AG08396 (cell line): ENCODE measurements at places on chromosomes 5 and 9.

DNA sequence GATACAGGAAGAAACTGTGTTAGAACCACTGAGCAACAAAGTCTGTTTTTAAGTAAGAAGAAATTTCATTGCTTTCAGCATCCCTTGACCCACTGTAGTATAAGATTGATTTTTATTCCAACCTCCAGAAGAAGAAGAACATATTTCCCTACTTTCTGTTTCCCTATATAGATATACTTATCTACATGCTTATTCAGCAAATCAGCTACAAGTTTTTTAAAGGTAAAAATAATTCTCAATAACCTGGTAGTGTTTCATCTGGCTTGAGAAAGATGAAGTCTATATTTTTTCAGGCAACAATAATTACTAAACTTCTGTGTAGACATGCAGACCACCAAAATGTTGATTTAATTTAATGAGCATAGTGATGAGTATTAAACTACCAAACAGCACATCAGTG lies 201.0 kb downstream of the OSTF1 start:
- DNase-seq = no peak

- no peak for DNase-seq
Observed at GRCh38 chr5:11518676-11519075, 385.6 kb downstream of the CTNND2 start.

- DNase-seq = no peak
Observed at GRCh38 chr9:81211741-81212140, 477.6 kb downstream of the TLE1 start.

- peak; percentile 25 for DNase-seq
Observed at GRCh38 chr5:126124706-126125345, 298.4 kb upstream of the GRAMD2B start.

DNA sequence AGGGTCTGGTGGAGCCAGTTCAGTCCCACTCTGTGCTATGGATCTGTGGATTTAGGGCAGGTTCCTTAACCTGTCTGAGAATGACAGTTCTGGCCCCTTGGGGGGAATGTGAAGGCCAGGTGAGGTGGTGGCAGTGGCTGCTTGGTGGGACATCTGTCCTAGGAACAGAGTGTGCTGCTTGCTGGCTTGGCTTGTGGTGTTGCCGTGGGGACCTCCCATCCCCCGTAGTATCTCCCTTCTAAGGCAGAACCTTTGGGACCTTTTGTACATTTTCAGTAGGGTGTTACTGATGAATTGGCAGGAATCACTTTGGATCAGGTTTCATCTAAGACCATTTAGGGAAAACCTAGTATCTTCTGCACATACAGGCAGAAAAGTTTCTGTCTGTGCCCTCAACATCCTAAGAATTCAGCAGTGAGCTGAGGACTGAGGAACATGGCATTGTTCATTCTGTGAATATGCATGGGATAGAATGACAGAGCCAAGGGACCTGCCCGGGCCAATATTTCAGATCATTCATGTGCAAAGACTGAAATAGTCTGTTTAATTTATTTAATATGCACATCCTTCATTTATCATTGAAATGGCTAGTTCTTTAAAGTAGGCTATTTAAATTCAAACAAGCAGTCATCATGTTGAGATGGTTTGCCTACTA lies 64.6 kb downstream of the WNK2 start:
- no peak for DNase-seq

DNA sequence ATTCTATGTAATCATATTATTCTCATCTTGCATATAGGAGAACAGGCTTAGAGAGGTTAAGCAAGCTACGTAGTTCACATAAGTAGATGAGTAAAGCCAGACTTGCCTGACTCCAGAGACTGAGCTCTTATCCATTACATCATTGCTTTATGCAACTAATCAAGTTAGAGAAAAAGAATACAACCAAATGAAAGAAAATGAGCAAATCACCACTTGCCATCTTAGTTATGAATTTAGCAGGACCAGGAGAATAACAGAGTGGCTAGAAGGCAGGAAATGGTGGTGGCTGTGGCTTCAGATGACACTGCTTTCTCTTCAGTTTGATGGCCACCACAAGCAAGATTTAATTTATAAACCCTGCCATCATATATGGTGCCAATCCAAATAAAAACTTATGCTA lies 26.6 kb downstream of the POC5 start:
- no peak for DNase-seq

DNA sequence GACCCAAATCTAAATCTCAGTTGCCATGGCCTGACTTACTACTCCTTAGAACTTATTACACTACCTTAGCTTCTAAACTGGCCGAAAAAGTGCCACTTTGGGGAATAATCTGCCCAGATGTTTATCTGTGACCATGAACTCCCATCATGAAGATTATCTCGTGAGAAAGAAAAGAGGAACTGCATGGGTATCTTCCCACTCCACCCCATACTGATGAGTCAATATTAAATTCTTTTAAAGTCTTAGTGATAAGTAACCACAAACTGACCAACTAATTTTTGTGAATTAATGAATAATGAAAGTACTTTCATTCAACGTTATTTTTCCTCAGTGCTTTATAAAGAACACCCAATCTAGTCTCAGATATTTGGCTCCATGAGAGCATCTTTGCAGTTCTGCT lies 493.5 kb downstream of the EBF1 start:
- DNase-seq = no peak

GRCh38 chr9:114723931-114724330 lies 41.9 kb upstream of the TEX48 start:
- peak; percentile 29 for DNase-seq

GRCh38 chr9:114560956-114561355 lies 26.6 kb upstream of the ATP6V1G1 start:
- no peak for DNase-seq

GRCh38 chr9:6965566-6965965 lies 207.8 kb downstream of the KDM4C start:
- DNase-seq = no peak

GRCh38 chr5:7676455-7676854 lies 174.5 kb downstream of the CFAP90 start:
- no peak for DNase-seq

DNA sequence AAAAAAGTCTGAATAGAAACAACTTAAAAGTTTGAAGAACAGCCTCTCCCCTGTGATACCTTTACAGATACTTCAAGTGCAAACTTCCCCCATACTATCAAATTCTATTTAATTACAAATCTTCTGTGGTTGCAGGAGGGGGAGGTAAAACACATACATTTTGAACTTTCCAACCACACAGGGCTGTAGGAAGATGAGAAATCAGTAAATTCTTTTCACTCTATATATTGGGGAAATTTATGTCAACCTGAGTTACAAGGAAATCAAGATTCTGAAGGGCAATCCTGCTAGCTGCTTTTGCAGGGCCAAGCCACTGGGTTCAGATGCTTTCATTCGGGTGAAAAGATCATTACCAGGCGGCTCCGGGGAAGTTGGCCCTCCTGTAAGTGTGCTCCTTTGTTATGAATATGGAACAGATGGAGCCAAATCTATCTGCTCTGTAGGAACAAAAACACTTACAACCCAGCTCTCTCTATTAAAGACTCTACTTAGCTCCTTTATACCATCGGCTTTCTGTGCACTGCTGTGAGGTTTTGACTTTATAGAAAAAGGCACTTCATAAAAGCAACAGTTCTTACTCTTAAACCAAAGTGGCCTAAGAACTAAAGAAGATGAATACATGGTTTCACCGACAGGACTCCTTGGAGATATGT lies 269.1 kb downstream of the EFNA5 start:
- DNase-seq = no peak

- DNase-seq = no peak
Observed at GRCh38 chr5:88646866-88647265, 236.1 kb downstream of the MEF2C start.

GRCh38 chr9:72299017-72299603 lies 65.9 kb downstream of the ZFAND5 start:
- DNase-seq = no peak

- DNase-seq = no peak
Observed at GRCh38 chr5:25618821-25619220, 974.0 kb upstream of the CDH10 start.

DNA sequence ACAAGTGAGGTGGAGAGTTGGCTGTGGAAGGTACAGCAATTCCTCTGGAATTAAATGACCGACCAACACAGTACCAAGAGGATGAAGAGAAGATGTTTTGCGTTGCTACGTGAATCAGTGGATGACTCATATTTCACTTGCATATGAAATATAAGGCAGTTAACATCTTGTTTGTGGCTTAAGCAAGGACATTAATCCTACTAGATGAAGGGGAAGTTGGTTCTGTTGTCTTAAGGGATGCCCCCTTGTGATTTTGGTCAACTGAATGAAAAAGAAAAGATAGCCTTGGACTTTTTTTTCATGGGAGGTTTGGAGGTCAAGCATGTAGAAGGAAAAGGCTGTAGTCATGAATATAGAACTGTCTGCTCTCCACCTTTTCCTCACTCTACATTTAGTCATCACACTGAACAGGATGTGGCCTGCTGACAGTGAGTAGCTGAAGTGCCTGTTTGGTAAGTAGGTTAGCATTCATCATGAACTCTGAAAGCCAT lies 33.9 kb downstream of the VLDLR start:
- DNase-seq = peak; percentile 73

DNA sequence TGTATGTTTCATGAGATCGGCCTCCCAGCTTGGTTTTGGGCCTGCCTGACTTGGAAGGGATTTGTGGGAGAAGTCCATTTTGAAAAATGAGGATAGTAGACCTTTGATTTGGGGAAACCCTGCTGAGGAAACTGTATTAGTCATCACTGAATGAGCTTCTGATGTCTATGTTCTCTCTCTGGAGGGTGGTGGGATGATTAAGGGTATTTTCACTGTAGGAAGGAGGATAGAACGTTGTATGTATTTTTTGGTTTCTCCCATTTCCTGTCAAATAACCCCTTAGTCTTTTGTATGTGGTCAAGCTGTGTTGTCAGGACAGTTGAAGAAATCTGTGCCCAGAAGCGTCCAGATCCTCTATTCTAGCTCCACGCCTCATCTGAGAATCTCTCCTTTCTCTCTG lies 151.9 kb downstream of the INSYN2B start:
- DNase-seq = no peak

DNA sequence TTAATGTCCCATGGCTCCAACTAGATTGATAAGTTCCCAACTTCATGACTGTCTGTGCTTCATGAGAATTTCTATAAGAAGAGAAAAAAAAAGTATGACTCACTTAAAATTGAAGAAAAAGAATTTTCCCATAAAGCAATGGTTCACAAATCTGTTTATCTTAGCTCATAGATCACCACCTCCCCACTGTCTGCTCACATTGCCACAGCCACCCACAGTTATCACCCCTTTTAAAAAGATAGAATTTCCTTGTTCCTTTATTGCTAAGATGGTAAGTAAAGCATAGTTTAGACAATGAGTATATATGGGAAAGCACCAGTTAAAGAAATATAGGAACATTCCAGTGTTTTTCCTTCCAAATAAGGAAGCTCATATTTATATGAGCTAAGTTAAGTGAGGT lies 67.1 kb downstream of the ALDH7A1 start:
- no peak for DNase-seq

DNA sequence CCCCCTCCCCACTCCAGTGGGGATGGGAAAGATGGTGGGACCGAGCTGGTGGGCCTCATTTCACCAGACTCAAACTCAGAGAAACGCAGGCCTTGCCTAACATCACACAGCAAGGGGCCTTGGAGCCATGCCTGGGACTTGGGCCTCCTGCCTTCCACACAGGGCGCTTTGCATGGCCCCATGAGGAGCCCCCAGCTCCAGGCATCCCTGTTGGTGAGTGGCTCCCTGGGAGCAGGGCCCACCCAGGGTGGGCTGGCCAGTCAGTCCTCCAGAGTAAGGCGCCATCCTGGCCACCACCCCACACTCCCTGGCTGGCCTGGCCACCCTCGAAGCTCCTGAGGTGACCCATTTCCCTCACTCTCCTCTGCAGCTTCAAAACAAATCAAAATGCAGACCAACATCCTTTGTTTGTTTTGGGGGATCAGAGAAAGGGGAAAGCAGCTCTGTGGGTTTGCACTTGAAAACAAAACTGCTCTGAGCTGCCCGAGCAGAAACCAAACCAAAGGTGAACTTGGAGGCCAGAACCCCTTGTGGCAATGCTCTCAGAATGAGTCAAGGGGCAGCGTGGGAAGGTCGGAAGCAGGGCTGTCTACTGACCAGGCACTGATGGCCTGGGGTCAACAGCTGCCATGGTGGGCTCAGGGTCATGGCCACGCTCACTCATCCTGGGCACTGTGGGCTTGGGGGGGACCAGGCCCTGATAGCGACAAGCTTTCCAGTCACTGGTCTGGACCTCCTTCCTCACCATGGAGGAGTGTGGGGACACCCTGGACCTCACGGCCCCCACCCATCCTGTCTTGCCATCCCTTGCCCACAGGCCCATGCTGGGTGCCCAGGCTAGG lies 37.0 kb upstream of the VDAC1 start:
- no peak for DNase-seq

GRCh38 chr9:20300430-20301115 lies 321.7 kb downstream of the MLLT3 start:
- DNase-seq = no peak

- DNase-seq = no peak
Observed at GRCh38 chr9:95780751-95781150, 94.7 kb upstream of the ERCC6L2 start.

DNA sequence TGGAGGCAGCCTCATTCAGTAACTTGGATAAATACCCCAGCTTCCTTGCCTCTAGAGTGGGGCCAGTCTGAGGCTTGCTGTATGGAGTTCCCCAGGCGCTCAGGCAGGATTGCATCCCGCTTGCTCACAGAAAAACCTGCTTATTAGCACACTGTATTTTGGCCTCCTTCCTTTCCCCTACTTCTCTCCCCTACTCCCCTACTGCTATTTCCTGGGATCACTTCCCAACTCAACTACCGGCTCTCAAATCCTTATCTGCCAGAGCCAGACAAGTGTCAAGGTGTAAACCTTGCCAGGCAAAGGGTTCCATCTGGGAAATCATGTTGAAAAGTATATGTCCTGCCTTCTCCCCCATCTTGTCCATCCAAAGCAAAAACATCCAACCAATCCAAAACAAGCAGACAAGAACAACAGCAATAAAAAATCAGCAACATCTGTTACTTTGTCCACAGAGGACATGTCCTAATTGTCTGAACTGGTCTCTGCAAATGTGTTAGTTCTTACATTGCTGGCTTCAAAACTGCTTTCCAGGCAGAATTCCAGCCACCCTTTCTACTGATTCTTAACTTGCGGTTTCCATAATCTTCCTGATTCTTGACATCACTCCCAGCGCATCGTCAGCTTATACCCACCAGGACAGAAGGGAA lies 164.1 kb upstream of the SEMA6A start:
- DNase-seq = no peak

DNA sequence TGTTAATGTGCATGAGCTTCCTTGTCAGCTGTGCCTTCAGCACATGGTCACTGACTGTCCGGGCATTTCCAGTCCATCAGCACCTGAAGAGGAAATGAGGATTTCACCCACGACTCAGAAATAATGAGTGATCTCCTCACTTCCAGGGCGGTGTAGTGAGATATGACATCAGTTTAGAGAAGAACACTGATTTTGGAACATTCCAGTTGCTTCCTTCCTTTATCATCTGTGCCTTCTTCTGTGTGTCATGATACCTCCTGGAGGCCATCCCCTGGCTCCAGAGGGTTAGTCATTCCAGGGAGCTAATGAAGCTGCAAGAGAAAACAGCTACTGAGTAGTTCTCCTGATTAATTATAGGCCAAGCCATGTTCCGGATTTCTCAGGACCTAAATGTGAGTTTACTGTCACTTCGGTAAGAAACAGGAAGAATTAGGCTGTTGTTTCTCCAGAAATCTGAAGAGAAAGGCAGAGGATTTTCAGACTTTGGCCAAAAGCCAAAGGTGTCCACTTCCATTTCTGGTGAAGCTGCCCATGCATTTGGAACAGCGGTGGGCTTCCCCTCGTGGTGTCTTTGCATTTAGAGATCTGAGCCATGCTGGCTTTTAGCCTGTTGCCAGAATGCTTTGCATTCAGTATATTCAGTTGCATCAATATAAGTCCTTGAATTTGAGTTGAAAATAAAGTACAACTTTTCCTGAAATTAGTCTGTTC lies 161.3 kb upstream of the OTULINL start:
- DNase-seq = no peak

GRCh38 chr9:122297512-122297911 lies 32.8 kb downstream of the MRRF start:
- no peak for DNase-seq
